Upper lobe of right lung (tissue), 1 donor: ENCODE measurements at places on chromosomes 11 and 22. TPM values are rescaled to one million over a fixed set of nuclear protein-coding genes. Genes with fewer than 3 reads are reported as not detected.
A peak's percentile ranks its signal among the peaks of the same experiment; 100 is the strongest.

- no peaks in the 10 kb centered on the region for H3K36me3 ChIP-seq
- H3K4me1 ChIP-seq, result no peaks in the 10 kb centered on the region
- no peak overlapping the region for H3K27ac ChIP-seq
- H3K4me3 ChIP-seq, result no peak overlapping the region
- DNase-seq, result no peak
These were observed 114.4 kb upstream of the API5 start for GRCh38 chr11:43197379-43197778.

DNA sequence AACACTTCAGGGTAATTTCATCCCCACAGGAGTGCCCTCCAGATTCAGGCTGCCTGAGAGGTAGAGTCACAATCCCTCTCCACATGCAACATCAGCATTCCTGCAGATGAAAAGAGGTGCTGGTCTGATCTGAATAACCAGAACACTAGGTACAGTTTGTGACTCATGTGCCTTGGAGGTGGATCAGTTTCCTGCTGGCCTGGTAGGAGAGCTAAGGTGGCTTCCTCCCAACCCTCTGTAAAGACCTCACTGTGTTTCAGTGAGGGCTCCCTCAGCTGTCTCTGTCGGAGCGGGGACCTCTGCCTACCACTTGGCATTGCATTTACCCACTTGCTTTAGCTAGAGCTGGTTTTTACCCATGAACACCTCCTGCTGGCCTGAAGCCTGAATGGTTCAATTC lies 7.6 kb downstream of the OR9G1 start:
- no peaks in the 10 kb centered on the region for H3K36me3 ChIP-seq
- no peak overlapping the region for H3K27ac ChIP-seq
- H3K4me3 ChIP-seq, result no peak overlapping the region
- DNase-seq, result no peak
- no peaks in the 10 kb centered on the region for H3K27me3 ChIP-seq
- no peaks in the 10 kb centered on the region for H3K4me1 ChIP-seq

The KIF18A gene
- total RNA-seq, result 1.6 TPM

DNA sequence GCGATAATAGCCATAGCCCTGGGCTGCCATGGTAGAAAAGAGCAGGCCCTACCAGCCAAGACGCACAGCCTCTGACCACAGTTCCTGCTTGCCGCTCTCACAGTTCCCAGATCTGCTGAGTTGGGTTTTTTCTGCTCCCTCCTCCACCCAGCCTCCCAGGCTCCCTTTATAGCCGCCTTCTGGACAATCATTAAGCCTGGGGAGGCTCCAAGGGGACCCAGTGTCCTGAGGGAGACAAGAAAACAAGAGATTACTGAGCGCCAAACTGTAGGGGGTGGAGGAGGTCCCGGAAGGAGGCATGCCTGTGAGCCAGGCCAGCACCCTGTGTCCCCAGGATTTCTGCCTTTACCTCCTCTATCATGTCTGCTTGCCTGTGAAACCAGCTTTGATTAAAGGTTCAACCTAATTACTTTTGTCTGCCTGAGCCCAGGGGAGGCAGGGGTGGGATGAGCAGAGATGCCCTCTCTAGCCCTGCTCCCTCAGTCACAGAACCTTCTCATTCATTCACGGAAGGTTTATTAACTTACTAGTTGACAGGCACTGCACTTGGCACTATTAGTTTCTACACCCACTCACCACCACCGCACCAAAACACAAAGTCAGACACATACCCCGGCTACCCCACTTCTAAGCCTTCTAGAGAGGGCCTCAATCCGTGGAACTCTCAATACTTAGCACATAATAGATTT lies 1.2 kb downstream of the SLC37A4 start:
- H3K4me3 ChIP-seq, result peak overlapping the region; percentile 71
- DNase-seq, result no peak
- H3K4me1 ChIP-seq, result peaks cover 23% of the 10 kb centered on the region
- peak overlapping the region; percentile 69 for H3K27ac ChIP-seq

GRCh38 chr11:113113801-113114704 lies 152.8 kb downstream of the NCAM1 start:
- no peak overlapping the region for H3K4me3 ChIP-seq
- H3K4me1 ChIP-seq, result no peaks in the 10 kb centered on the region
- H3K27ac ChIP-seq, result no peak overlapping the region
- no peaks in the 10 kb centered on the region for H3K36me3 ChIP-seq
- DNase-seq, result no peak

GRCh38 chr11:12435264-12435663 lies 57.9 kb downstream of the PARVA start:
- no peak for DNase-seq
- H3K4me3 ChIP-seq, result no peak overlapping the region
- H3K36me3 ChIP-seq, result no peaks in the 10 kb centered on the region
- H3K4me1 ChIP-seq, result peaks cover 36% of the 10 kb centered on the region

The LIF gene
- total RNA-seq, result 6.9 TPM

DNA sequence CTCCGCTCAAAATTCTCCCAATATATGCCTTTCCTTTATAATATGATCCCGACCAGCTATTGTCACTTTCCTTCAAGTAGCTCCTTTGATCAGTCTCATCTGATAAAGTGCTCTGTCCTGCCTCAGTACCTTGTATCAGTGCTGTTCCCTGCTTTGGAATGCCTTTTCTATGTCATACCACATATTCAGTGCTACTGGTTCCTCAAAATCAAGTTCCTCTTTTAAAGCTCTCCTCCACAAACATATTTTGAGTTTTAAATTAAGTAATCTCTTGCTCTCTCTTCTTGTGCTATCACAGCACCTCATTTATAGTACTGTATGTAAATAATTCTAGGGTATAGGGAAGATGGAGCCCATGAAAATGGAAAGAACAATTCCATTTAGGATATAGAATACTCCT lies 137.1 kb upstream of the CTSC start:
- no peak overlapping the region for H3K4me3 ChIP-seq
- DNase-seq, result no peak
- H3K27me3 ChIP-seq, result no peaks in the 10 kb centered on the region
- H3K27ac ChIP-seq, result no peak overlapping the region
- no peaks in the 10 kb centered on the region for H3K4me1 ChIP-seq

The MDK gene
- total RNA-seq, result 24.7 TPM

The SYCE3 gene
- not detected for total RNA-seq

The PANX2 gene
- total RNA-seq, result 3.0 TPM

The SLC43A3 gene
- total RNA-seq, result 117 TPM

The APOL6 gene
- total RNA-seq, result 45.6 TPM

The SLC17A6 gene
- not detected for total RNA-seq

- H3K27me3 ChIP-seq, result no peaks in the 10 kb centered on the region
- no peak for DNase-seq
- H3K4me3 ChIP-seq, result no peak overlapping the region
- no peaks in the 10 kb centered on the region for H3K4me1 ChIP-seq
These were observed 494.6 kb upstream of the LRRC4C start for GRCh38 chr11:41954034-41954433.

The HPX gene
- total RNA-seq, result 1.4 TPM

GRCh38 chr11:18105802-18106574 lies at the start of gene SAAL1:
Gene SAAL1 (minus strand): TSS chr11:18106082. CDS start chr11:18106041, 41 bp downstream.
- H3K27me3 ChIP-seq, result no peaks in the 10 kb centered on the region
- peak; percentile 94 for DNase-seq
- H3K4me3 ChIP-seq, result peak within 1 kb of the TSS; percentile 91
- H3K27ac ChIP-seq, result peak within 1 kb of the TSS; percentile 76
- H3K4me1 ChIP-seq, result peaks cover 13% of the 10 kb centered on the region

The MYEOV gene
- total RNA-seq, result 0.23 TPM

DNA sequence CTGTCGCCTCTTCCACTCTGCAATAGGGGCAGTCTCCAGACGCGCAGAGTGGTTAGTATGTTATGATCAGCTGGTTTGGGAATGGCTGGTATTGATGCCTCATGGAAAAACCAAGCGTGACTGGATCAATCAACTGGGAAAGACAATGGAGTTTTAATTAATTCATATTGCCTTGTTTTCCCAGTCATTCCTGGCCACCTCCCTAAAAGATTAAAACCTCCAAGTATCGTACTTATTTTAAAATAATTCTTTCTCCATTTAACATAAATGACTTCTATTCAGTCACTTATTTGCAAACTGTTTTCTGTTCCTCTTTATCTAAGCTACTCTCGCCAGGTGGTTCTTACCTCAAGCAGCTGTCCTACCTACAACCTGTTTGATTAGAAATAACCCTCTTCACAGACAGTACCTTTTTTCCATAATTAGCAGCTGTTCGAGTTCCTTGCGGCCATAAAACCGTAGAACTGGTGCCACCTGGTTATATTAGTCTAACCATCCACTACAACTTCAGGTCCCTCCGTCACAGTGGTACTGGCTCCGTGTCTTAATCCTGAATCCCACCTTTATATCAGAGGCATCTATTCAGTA lies 898 bp downstream of the ZNF215 start:
- peaks cover 9% of the 10 kb centered on the region for H3K4me1 ChIP-seq
- H3K36me3 ChIP-seq, result no peaks in the 10 kb centered on the region

DNA sequence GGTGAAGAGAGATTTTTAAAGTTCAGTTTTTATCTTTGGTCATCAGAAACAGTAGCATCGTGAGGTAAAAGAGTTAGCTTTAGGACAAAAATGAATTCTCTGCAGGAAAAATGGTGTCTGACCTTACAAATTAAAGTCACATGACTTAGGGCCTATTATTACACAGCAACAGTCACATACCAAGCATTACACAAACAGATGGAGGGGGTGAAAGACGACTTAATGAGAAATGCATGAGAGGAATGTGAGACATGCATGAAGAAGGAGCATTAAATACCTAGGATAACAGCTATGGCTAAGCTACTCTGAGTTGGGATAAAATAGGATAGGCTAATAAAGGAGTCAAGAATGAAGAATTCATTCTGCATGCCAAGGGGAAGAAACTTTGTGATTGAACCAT lies 77.5 kb downstream of the BLID start:
- H3K27ac ChIP-seq, result no peak overlapping the region
- DNase-seq, result no peak
- H3K27me3 ChIP-seq, result no peaks in the 10 kb centered on the region
- H3K36me3 ChIP-seq, result no peaks in the 10 kb centered on the region
- no peaks in the 10 kb centered on the region for H3K4me1 ChIP-seq

The DEPDC5 gene
- 24.7 TPM for total RNA-seq

GRCh38 chr11:95485115-95485900 lies 254.3 kb upstream of the SESN3 start:
- no peak for DNase-seq
- no peaks in the 10 kb centered on the region for H3K27me3 ChIP-seq
- no peaks in the 10 kb centered on the region for H3K36me3 ChIP-seq
- H3K4me1 ChIP-seq, result no peaks in the 10 kb centered on the region
- no peak overlapping the region for H3K4me3 ChIP-seq

The AQP11 gene
- total RNA-seq, result 0.61 TPM

The PDGFD gene
- 5.0 TPM for total RNA-seq

GRCh38 chr11:19929655-19930054 lies 217.0 kb downstream of the NAV2 start:
- peaks cover 13% of the 10 kb centered on the region for H3K36me3 ChIP-seq
- no peak for DNase-seq
- H3K4me3 ChIP-seq, result no peak overlapping the region
- no peak overlapping the region for H3K27ac ChIP-seq

The APLNR gene
- total RNA-seq, result 1.2 TPM

GRCh38 chr11:10935015-10935559 lies 77.2 kb upstream of the ZBED5 start:
- no peaks in the 10 kb centered on the region for H3K36me3 ChIP-seq
- no peak overlapping the region for H3K27ac ChIP-seq
- DNase-seq, result no peak
- no peaks in the 10 kb centered on the region for H3K27me3 ChIP-seq
- peaks cover 8% of the 10 kb centered on the region for H3K4me1 ChIP-seq

The MIAT gene
- total RNA-seq, result 6.1 TPM

GRCh38 chr11:16893456-16894066 lies 120.7 kb downstream of the PLEKHA7 start:
- H3K27ac ChIP-seq, result no peak overlapping the region
- no peak overlapping the region for H3K4me3 ChIP-seq
- no peak for DNase-seq
- no peaks in the 10 kb centered on the region for H3K27me3 ChIP-seq
- no peaks in the 10 kb centered on the region for H3K4me1 ChIP-seq

DNA sequence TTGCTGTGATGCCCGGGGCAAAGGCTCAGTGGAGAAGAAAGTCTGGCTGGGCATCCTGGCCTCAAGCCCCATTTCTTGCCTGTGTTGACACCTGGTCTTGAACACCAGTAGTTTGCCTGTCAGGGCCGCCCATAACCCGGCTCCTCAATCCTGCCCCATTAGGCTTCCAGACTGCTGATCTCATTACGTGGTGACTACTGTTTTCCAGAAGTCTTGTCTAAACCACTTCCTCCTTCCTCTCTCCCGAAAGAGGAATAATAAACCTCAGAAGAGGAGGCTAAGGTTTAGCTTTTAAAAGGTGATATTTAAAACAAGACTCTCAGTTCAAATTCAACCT lies 97.7 kb downstream of the CD44 start:
- H3K27ac ChIP-seq, result no peak overlapping the region
- no peak overlapping the region for H3K4me3 ChIP-seq
- no peaks in the 10 kb centered on the region for H3K27me3 ChIP-seq
- DNase-seq, result no peak

The NOX4 gene
- 2.7 TPM for total RNA-seq

The ABCG4 gene
- 0.14 TPM for total RNA-seq

The CEP164 gene
- total RNA-seq, result 25.2 TPM

The C11orf52 gene
- total RNA-seq, result 9.8 TPM

- H3K27me3 ChIP-seq, result no peaks in the 10 kb centered on the region
- H3K4me1 ChIP-seq, result peaks cover 11% of the 10 kb centered on the region
- peak overlapping the region; percentile 68 for H3K27ac ChIP-seq
These were observed 7.5 kb downstream of the TMEM138 start for GRCh38 chr11:61369372-61370348.

GRCh38 chr22:33476716-33477115 lies 418.5 kb upstream of the SYN3 start:
- H3K4me3 ChIP-seq, result no peak overlapping the region
- no peaks in the 10 kb centered on the region for H3K36me3 ChIP-seq
- no peaks in the 10 kb centered on the region for H3K4me1 ChIP-seq

The MFRP gene
- total RNA-seq, result not detected

DNA sequence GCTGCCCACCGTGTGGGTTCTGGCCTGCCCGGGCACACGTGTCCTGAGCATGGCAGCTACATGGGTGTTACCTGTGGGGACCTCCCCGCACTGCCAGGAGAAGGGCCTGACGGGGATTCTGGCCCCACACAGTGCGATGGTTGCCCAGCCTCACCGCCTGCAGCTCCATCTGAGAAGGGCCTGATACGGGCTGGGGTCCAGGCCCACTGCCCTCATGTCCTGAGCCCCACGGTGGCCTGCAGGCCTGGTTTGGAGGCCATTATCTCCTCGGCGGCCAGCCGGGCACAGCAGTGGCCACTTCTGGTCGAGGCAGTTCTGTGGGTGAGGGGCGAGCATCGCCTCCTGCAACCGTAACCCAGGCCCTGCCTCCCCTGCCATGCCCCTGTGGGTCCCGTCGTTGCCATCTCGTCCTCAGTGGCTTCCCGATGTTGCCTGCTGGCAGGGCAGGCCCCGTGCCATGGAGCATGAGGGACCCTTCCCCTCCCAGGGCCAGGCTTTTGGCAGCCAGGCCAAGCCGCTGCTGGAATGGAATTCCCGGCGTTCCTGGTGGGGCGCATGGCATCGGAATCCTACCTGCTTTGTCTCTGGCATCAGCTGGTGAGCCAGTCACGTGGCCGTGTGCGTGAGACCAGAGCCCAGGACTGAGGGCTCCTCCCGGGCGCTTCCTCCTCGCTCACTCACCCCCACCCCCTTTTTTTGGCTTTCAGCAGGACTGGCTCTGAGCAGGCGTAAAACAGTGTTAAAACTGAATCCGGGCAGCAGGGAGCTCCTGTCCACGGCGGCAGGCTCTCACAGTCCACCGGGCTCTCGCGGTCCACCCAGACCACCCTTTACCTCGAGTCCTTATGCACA lies 71.9 kb upstream of the PPARA start:
- peak overlapping the region; percentile 89 for H3K4me3 ChIP-seq
- peaks cover 35% of the 10 kb centered on the region for H3K36me3 ChIP-seq
- DNase-seq, result peak; percentile 80
- H3K27me3 ChIP-seq, result no peaks in the 10 kb centered on the region
- peak overlapping the region; percentile 98 for H3K27ac ChIP-seq

The NNMT gene
- total RNA-seq, result 349 TPM

The C1QTNF4 gene
- total RNA-seq, result 0.55 TPM
